ENCODE measurements at places on chromosomes 3 and 15.

DNA sequence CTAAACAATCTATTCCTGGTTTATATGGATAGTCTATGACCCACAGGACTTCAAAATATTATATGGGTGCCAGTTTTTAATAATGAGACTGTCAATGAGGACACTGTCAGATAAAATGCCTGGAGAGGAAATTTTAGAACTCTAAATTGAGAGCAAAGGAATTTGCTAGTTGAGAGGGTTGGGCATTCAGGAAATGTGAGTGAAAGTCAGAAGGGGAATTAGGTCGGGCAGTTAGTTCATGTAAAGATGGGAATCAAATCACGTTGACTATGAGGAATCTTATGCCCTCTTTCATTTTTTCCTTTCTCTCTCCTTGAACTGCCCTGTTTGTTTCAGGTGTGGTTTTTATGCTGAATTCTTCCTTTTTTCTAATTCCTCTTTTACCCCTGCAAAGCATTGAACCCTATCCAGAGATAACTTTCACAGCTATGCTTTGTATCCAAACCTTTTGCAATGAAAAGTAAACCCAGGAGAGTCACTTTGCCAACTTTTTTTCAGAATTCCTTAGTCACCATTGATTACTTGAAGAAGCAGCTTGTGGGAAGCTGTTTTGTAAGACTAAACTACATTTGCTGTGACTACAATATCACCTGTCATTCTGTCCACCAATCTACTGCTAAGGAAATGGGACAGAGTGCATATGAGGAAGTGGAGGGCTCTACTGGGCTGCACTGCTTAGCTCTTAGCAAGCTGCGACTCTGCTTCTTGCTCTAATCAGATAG lies 27.8 kb downstream of the CHP1 start:
- no peak for DNase-seq

GRCh38 chr15:84780492-84780891 lies 32.1 kb downstream of the ZNF592 start:
- no peak for DNase-seq

DNA sequence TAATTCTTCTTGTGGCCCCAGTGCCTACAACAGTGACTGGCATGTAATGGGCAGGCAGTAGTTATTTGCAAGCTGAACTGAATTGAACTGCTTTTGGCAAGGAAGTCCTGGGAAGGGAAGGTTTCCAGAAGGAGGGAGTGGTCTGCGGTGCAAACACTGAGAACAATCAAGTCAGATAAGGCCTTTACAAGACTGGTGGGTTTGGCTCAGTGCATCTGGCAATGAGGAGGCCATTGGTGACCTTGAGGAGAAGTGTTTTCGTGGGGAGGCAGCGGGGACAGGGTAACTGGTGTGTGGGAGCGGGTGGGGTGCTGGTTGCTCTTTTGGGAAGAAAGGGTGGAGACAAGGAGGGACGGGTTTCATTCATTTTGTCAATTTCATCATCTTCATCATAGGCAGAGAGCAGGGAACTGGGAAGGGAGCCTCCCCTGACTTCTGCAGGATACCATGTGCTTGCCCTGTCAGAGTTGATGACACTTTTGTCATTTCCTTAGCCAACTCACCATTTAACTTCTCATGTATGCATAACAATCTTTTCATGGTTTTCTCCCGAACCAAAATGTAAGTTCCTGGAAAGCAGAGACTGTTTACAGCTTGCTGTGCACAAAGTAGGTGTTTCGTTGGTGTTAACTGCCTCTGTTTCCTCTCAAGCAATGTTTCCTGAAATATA lies 8.4 kb upstream of the EHD4 start:
- no peak for DNase-seq

DNA sequence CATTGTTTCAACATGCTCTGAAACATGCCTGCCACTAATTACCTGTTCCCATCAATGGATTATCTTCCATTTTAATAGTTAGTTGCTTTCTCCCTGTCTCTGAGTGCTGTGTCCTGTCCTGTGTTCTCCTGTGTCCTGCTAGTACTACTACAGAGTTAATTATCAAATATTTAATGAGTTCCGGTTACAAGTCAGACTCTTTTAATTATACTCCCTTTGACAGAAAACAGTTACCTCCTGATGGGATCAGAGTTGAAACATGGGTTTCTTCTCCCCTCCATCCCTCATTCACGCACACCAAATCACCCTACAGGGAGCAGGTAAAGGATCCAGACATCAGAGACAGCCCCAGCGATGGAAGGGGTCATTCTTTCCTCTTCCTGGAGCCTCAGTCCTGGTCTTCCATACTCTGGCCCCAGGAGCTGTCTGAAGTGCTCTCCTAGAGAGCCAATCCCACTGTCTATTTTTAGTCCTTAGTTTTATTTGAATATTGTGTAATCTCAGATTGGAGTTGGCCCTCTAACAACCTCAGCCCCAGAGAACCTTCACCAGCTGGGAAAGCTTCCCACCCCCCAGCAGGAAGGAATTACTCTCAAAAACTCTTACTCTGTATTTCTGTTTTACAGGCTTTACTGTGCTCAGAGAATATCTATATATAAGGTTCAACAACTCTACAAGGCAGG lies 137.0 kb upstream of the C2CD4B start:
- DNase-seq: no peak

DNA sequence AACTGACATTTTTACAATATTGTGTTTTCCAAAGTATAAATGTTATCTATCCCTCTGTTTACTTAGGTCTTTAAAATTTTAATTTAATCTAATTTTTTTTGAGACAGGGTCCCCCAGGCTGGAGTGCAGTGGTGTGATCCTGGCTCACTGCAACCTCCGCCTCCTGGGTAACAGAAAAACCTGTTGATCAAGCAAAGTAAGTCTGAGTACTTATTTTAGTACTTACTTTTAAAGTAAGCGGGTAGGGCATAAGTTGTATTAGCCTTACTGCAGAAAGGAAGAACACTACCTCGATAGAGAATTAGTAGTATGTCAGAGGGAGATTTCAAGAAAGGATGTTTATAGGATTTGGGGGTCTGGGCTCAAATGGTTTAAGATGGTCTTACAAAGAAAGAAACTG lies 11.9 kb upstream of the FEM1B start:
- no peak for DNase-seq

DNA sequence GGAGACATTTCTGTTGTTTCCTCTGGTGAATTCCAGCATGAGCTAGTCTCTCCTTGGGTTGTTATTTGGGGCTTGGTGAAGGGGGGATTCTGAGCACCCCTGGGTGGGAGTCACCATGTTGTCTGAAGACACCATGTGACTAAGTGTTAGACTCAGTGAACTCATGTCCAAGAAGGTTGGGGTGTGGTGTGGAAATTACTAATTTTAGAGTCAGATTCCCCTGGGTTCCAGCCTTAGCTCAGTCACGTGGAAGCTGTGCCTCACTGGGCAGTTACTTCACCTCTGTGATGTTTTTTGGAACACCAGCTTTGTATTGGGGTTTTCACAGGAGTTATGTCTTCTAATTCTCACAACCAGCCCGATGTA lies 171.5 kb downstream of the RPLP1 start:
- DNase-seq: no peak

DNA sequence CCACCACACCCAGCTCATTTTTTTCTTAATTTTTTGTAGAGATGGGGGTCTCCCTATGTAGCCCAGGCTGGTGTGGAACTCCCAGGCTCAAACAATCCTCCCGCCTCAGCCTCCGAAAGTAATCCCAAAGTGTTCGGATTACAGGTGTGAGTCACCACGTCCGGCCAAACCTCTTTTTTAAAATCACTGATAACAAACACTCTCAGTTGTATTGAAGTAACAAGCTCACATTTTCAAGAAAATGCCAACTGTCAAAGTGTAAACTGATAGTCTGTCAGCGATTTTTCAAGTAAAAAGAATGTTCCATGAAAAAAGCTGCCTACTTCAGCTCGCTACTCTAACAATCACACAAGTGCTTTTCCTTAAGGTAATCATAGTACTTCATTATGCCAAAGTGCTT lies 33.4 kb downstream of the UBXN7 start:
- no peak for DNase-seq

DNA sequence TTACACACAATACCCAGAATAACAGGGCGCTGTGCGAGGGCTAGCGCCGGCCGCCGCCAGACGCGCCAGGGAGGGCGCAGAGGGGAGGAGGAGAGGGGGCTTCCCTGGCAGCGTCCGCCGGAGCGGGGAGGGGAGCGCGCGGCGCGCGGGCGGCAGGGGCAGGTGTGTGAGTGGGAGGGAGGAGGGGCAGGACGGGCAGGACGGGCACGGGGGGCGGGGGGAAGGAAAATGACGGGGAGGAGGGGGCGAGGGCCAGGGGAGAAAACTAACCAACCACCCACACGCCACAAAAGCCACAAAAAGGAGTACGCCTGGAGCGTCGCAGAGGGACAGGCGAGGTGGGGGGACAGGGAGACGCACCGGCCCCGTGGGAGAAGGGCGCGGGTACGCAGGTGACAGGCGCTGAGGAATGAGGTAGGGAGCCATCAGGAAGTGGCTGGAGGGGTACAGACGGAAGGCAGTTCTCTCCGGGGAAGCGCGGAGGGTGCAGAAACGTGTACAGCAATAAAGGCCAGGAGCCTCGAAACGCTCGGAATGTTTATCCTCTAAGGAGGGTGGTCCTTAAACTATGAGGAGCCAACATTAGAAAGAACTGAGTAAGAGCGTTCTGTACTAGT lies 610 bp upstream of the SATB1 start:
- DNase-seq: peak; percentile 60

DNA sequence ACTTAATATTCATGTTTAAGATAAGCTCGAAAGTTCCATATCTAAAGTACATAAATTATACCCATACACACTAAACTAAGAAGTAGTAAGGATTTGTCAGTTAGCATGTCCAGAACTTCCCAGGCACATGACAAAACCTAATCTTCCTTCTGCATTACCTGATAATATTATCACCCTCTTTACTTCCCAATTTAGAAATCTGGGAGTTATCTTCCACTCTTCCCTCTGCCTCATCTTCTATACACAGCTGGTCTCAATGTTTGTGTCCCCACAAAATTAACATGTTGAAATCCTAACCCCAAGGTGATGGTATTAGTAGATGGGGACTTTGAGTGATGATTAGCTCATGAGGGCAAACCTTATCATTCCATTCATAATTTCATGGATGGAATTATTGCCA lies 15.3 kb downstream of the GABPB1 start:
- DNase-seq: no peak

DNA sequence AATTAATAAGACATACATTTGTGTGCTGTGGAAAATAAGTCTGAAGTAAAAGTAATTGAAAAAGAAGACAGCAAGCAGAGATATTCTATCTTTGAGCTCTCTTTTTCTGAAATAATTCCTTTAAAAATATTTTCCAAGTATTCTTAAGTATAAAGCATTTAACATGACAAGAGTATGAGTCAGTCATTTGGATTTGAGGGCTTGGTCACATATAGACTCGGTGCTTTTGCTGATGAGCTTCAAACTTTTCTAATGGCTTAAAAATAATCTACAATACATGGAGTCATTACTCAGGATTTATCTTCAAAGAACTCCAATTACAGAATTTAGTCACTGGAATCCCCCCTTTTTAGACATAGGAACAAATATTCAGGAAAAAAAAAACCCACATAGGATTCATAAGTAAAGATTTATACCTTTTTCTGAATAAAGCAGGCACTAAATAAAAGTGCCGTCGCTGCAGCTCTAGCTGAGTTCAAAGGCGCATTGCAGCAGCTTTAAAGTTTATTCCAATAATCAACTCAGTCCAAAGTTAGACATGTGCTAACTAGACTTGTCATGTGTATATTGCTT lies 147.5 kb downstream of the CTNNB1 start:
- DNase-seq: no peak

DNA sequence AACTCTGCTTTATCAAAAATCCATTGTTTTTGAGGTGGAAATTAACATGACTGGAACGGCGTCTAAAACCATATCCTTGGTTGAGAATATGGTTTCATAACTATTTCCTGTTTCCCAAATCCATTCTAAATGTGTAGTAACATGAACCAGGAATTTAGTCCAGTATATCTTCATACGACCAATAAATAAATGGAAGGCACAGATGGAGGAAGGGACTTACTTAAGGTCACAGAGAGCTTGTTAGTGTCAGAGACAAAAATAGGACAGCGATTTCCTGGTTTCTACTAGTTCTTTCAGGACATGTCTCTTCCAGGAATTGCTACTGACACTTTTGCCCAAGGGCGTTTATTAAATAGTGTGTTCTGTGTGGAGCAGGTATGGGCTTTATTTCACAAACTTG lies 41.2 kb downstream of the HES1 start:
- no peak for DNase-seq

GRCh38 chr3:52403271-52403841 lies 41.5 kb downstream of the SEMA3G start:
- no peak for DNase-seq

DNA sequence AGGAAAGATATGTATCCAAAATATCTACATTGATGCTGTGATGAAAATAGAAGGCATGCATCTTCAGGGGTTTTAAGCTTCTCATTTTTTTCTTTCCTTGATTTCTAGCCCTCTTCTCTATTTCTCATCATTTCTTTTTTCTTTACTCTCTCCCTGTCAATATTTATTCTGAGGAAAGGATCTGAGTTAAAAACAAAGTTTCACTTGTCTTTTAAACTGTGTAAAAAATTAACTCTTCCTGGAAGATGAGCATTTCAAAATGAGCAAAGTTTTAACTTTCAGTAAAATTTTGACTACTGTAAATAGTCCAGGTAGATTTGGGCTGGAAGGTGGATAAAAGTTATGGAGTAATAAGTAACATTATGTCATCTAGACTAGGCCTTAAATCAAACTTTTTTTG lies 500.2 kb upstream of the GBE1 start:
- no peak for DNase-seq

GRCh38 chr3:136992115-136992514 lies 34.3 kb downstream of the IL20RB start:
- no peak for DNase-seq

DNA sequence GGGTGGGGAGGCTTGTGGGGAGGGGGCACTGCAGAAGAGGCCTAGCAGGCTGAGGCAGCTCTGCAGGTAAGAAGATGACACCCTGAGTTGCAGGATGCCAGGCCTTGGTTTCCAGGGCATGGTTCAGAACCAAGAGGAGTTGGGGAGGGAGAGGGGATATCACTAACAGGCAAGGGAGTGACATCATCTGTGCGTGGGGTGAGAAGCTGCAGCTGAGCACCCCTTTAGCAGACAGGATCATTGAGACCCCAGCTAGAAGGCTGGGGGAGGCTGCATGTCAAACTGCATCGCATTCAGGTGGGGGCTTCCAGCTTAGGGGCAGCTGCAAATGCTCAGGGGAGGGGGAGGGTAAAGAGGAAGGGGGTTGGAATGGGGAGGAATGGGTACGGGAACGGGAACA lies 23.0 kb downstream of the CACNA2D2 start:
- no peak for DNase-seq

GRCh38 chr3:98630416-98630815 lies 37.0 kb upstream of the CPOX start:
- DNase-seq: no peak

Measured in stimulated activated CD8-positive, alpha-beta memory T cell treated with anti-CD3 and anti-CD28 coated beads, Interleukin-12 subunit alpha, Interleukin-12 subunit beta, amount 100 ng/mL, for 1 hour (primary cell).